Erythroblast (primary cell): ENCODE measurements at places on chromosomes 4 and X.
A peak's percentile ranks its signal among the peaks of the same experiment; 100 is the strongest.

GRCh38 chrX:23525531-23525930 lies 141.8 kb upstream of the PRDX4 start:
- no peak for DNase-seq

GRCh38 chr4:78483811-78484210 lies 67.8 kb upstream of the ANXA3 start:
- peak; percentile 22 for DNase-seq

DNA sequence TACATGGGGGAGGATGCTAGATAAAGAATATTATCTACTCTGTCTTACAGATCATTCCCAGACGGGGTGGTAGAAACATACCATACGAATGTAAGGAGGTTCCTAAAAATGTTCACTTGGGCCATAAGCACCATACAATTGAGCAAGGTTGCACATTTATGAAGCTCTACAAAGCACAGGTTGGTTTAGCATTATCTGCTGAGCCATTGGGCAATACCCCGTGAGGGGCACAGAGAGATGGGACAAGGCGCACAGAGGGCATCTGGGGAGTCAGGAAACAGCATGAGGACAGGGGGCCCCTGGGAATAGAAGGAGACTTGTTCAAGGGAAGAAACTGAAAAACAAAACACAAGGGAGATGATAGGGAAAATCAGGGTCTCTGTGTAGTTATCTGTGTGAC lies 305.3 kb downstream of the TRIML1 start:
- no peak for DNase-seq

DNA sequence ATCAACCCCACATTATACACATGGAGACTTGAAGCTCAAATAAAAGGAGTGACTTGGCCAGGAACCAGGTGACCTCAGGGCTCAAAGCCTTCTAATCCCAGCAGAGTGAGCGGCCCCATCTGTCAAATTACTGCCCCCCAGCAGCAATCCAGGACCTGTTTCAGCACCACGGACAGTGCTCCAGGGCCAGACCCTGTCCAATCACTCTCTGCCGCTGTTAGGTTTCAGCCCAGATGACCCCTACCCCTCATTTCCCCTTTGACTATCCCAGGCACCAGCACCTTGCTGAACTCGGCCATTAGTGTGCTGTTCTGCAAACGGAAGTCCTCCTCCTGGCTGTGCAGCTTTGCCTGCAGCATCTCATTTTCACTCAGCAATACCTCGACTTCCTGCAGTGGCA lies 5.1 kb downstream of the GRIPAP1 start:
- peak; percentile 15 for DNase-seq

GRCh38 chrX:47422444-47422843 lies 52.1 kb downstream of the ZNF157 start:
- no peak for DNase-seq

GRCh38 chr4:24249972-24250371 lies 334.4 kb downstream of the DHX15 start:
- no peak for DNase-seq

GRCh38 chr4:56860781-56861180 lies 39.3 kb upstream of the SPINK2 start:
- no peak for DNase-seq
